ENCODE measurements at places on chromosomes 11 and 22. TPM values are rescaled to one million over a fixed set of nuclear protein-coding genes. Genes with fewer than 3 reads are reported as not detected.

UCP3 gene
- total RNA-seq = 0.76 TPM

CHST1 gene
- not detected for total RNA-seq

KIRREL3 gene
- 0.28 TPM for total RNA-seq

SYVN1 gene
- 32.1 TPM for total RNA-seq

OR2AG2 gene
- 0.15 TPM for total RNA-seq

LMO2 gene
- 0.05 TPM for total RNA-seq

MMP11 gene
- 0.18 TPM for total RNA-seq

NLRP10 gene
- total RNA-seq = not detected

OR56A1 gene
- not detected for total RNA-seq

CSF2RB gene
- total RNA-seq = not detected

SEC14L2 gene
- total RNA-seq = 2.2 TPM

USH1C gene
- 86.2 TPM for total RNA-seq

OR52H1 gene
- not detected for total RNA-seq

ZNF215 gene
- 4.6 TPM for total RNA-seq

PGA4 gene
- not detected for total RNA-seq

SLC1A2 gene
- total RNA-seq = not detected

TMEM109 gene
- total RNA-seq = 102 TPM

FAM181B gene
- total RNA-seq = not detected

MPPED2 gene
- total RNA-seq = not detected

POLD4 gene
- total RNA-seq = 137 TPM

DNHD1 gene
- total RNA-seq = 8.8 TPM

KDM4D gene
- total RNA-seq = 0.31 TPM

LRRN4CL gene
- 0.50 TPM for total RNA-seq

TENM4 gene
- total RNA-seq = not detected

HPX gene
- total RNA-seq = 0.25 TPM

RASD2 gene
- total RNA-seq = 0.05 TPM

PPFIA1 gene
- 46.7 TPM for total RNA-seq

MMP1 gene
- total RNA-seq = not detected

YAP1 gene
- total RNA-seq = 112 TPM

SLC22A12 gene
- total RNA-seq = not detected

GLYATL1 gene
- not detected for total RNA-seq

GPR83 gene
- not detected for total RNA-seq

OR51B2 gene
- total RNA-seq = not detected

HIC2 gene
- 3.7 TPM for total RNA-seq

CTSC gene
- 93.5 TPM for total RNA-seq

NXPE4 gene
- not detected for total RNA-seq

TMEM80 gene
- total RNA-seq = 76.8 TPM

CRYBB3 gene
- not detected for total RNA-seq

PGAP2 gene
- total RNA-seq = 41.3 TPM

WBP2NL gene
- not detected for total RNA-seq

VPREB1 gene
- not detected for total RNA-seq

SMTNL1 gene
- not detected for total RNA-seq

DEFB131B gene
- not detected for total RNA-seq

TMPRSS5 gene
- 1.6 TPM for total RNA-seq

LSP1 gene
- total RNA-seq = 0.05 TPM

TRPC6 gene
- total RNA-seq = not detected

FOSL1 gene
- 140 TPM for total RNA-seq

MRGPRE gene
- total RNA-seq = not detected

OR5B21 gene
- total RNA-seq = not detected

PGR gene
- not detected for total RNA-seq

SYT8 gene
- 63.4 TPM for total RNA-seq

OR4C11 gene
- not detected for total RNA-seq

UPK3A gene
- total RNA-seq = 6.0 TPM

TPCN2 gene
- total RNA-seq = 21.9 TPM

PAMR1 gene
- not detected for total RNA-seq

LRRC32 gene
- not detected for total RNA-seq

All from HT-29 (cell line).